ENCODE measurements at places on chromosomes 2 and 18. TPM values are rescaled to one million over a fixed set of nuclear protein-coding genes. Genes with fewer than 3 reads are reported as not detected.
A peak's percentile ranks its signal among the peaks of the same experiment; 100 is the strongest.

The SUPT7L gene
- total RNA-seq, result 15.3 TPM

The RAB27B gene
- 4.0 TPM for total RNA-seq

The FAM110C gene
- total RNA-seq, result 31.4 TPM

- DNase-seq, result no peak
Observed at GRCh38 chr2:157440404-157441071, 3.4 kb downstream of the CYTIP start.

- peak; percentile 95 for DNase-seq
Observed at GRCh38 chr18:3305354-3305762, 43.4 kb downstream of the MYL12B start.

GRCh38 chr2:218168635-218169462 is 2.1 kb upstream of the CXCR1 start:
- DNase-seq, result peak; percentile 26

The HPCAL1 gene
- 64.9 TPM for total RNA-seq

DNA sequence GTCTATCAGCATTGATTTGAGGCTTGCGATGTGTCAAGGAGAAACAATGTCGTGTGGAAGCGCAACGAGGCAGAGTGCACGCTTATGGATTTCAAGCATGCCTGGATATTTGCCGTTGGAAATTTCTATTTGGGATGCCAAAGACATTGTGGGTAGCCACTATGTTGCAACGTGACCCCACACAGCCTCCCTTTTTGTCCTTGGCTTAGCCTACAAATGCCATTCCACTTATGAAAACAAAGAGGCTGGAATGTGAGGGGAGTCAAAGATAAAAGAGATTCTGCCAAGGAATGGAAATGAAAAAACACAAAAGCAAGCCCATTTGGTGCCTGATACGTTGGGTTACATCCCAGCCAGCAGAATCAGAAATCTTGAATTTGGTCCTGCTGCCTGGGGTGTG is 721.2 kb downstream of the GALR1 start:
- DNase-seq, result no peak

DNA sequence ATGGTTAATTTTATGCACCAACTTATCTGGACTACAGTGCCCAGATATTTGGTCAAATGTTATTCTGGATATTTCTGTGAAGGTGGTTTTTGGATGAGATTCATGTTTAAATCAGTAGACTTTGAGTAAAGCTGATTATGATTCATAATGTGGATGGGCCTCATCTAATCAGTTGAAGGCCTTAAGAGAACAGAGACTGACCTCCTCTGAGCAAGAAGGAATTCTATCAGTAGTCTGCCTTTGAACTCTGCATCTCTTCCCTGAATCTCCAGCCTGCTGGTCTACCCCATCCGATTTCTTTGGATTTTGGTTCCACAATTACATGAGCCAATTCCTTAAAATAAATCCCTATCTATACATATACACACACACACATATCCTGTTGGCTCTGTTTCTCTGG is 82.8 kb upstream of the MAP4K3 start:
- DNase-seq, result no peak

DNA sequence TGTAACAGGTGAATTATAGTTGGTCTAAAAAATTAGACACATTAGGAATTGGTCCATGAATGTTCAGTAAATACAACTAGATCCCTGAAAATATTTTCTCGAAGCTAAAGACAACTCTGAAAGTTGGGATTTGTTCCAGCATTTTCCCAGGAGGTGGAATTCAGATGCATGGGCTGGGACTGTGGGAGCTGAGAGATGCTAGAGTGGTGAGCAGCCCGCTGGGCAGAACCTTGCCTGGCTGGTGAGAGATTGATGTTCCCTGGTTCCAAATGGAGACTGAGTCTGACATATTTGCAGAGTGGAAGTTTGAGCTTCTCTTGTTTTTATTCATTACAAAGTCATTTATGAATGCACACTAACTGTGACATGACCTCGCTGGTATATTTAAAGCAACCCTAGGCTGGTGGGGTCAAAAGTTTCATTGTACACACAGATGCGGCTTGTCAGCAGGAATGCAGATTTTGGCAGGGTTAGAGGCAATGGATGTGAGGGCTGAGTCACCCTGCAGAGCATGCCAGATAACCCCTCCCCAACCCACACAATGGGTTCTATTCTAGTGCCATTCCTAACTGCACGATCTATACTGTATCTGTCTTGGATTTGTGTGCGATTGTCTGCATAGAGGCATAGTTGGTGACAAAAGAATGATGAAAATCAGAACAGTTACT is 23.5 kb upstream of the TMEM178A start:
- DNase-seq, result peak; percentile 72

The RGPD6 gene
- total RNA-seq, result 43.6 TPM

GRCh38 chr2:236590846-236591245 is 21.2 kb downstream of the ACKR3 start:
- DNase-seq, result no peak

- DNase-seq, result no peak
Observed at GRCh38 chr18:67652288-67652687, 135.8 kb upstream of the DSEL start.

GRCh38 chr18:76479351-76480238 is 15.4 kb downstream of the ZNF516 start:
- DNase-seq, result no peak

The ABCG5 gene
- total RNA-seq, result not detected

DNA sequence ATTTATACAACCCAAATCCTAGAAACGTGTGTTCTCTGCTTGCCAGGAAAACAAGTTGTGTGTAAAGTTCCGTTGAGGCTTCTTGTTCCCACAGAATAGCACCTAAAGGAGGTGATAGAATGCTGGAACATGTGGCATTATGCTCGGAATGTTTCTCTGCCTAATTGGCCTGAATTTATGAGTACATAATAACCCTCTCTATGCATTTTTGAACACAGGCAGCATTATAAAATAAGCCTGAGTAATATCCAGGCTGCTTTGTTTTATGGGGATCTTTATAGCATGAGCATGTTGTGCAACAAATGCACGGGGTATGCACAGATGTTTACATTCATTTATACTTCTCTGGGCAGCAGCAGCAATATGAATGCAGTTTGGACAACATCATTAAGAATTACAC is 385.7 kb downstream of the MBD2 start:
- DNase-seq, result no peak

- peak; percentile 50 for DNase-seq
Observed at GRCh38 chr2:222613715-222614331, 42.1 kb downstream of the FARSB start.

DNA sequence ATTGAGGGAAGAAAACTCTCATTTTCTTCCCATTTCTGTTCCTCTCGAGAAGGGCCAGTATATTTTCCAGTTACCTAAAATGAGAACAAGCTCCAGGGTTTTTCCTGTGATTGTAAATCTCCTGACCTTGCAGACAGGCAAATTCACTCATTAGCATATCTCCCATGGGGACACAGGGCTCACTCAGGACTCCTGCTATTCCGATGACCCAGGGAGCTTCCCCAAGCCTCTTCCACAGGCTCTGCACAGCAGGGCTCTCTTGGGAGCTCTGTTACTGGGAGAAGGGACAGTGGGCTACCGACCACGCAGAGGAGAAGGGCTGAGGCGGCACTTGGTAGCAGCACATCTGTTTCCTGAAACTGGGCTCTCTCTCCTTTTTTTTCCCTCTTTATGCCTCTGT is 135.2 kb upstream of the CAPN13 start:
- no peak for DNase-seq

- DNase-seq, result no peak
Observed at GRCh38 chr2:106143495-106144215, 50.4 kb downstream of the UXS1 start.

DNA sequence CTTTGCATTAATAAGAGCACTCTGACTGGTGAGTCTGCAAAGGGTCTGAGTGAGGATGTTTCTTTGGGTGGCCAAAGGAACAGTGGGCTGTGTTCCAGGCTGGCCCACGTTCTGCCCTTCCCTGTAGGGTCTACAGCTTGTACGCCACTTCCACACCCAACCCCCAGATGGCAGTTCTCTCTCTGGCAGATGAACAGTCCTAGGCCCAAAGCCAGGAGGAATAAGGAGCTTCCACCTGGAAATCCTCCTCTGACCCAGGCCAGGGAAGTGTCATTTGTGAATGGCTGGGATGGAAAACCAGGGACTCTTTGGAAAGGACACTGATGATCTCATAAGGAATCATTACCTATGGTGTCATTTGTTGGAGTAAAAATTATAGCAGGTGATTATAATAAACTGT is 6.6 kb downstream of the OTOF start:
- DNase-seq, result no peak

The FOXD4L1 gene
- total RNA-seq, result 0.20 TPM

The UGT1A6 gene
- 206 TPM for total RNA-seq

The PLGLB2 gene
- total RNA-seq, result 1.3 TPM

DNA sequence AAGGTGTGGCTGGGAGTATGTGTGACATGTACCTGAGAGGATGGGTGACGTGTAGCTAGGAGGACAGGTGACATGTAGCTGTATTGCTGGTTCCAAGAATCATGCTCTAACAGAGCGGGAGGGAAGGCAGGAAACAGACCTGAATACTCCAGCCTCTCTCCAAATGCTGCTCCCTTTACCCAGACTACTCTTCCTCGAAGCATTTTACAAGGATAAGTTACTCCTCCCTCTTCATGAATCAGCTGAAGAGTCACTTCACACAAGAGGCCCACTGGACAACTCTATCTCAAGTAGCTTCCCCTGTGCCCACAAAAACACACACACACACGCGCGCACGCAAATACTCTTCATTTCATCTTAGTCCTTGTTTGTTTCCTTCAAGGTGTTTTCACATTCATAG is 52.6 kb upstream of the KIDINS220 start:
- DNase-seq, result no peak

DNA sequence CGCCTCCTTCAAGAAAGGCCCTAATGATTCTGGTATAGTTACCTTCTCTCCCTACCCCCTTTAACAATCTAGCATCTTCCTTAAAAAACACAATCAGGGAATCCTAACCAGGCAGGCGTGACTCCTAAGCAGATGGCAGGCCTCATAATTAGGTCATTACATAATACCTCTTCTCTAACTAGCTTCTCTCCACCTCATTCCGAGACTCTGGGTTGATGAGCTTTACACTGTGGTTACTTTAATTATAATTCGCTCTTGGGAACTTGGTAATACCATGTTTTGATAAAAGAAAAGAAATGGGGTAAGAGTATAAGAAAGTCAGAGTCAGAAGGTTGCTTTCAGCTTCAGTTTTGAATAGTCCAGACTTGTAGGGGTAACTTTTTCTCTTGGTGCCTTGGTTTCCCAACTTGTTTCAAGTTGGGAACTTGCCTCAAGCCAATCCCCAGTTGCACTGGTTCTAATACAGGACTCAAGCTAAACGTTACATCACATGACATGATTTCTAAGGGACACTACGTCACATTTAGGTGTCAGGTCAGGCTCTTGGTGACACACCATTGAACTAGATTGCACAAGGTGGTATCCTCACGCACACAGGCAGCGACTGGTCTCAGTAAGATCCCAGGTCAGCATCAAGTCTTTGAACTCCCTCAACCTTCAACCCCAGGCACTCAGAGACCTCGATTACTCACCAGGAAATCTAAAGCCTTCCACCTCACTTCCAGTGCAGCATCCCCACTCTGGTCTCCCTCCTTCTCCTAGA is 59.2 kb downstream of the AAK1 start:
- DNase-seq, result no peak

- peak; percentile 83 for DNase-seq
Observed at GRCh38 chr2:20565623-20566236, 85.2 kb downstream of the HS1BP3 start.

DNA sequence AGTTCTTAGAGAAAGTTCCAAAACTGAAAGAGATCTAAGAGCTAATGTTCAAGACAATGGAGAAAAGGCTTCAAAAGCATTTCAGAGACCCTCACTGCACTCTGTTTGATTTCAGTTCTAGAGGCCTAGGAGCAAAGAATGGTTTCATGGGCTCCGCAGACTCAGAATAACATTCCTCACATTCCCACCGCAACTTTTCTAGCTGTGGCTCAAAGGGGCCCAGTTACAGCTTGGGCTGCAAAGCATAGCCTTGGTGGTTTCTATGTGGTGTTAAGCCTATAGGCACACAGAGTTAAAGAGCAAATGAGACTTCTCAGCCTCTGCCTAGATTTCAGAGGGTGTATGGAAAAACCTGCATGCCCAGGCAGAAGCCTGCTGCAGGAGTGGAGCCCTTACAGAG is 73.0 kb downstream of the FSIP2 start:
- no peak for DNase-seq

DNA sequence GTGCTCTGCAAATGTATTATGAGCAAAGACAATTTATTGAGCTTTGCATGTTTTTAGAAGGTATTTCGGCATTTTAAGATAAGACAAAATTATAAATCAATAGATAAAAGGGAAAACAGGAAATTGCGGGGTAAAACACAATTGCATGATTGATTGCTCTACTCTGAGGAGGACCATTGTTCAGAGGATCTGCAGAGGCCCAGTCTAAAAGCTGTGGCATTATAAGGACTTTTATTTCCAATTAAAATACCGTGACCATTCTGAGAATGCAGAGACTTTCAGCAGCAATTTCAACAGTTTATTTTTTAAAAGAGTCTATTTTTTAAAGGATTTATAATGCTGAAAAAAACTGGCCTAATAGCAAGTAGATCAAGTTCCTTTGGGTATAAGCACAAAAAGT is 62.0 kb downstream of the TPGS2 start:
- no peak for DNase-seq

DNA sequence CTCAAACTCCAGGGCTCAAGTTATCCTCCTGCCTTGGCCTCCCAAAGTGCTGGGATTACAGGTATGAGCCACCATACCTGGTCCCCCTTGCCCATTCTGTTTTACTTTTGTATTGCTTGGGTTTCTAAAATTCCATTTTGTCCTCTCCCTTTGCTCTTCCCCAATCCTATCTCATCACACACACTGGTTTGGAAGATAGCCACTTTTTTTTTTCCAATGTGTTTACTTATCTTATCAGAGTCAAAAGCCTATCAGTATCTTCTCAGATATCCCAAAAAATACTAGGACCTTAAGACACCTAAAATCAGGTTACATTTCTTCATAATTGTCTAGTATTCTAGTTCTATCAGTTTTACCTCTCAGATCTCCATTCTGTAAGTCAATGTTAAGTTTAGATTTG is 56.1 kb downstream of the MSH2 start:
- DNase-seq, result no peak

- DNase-seq, result peak; percentile 83
Observed at GRCh38 chr2:217510771-217511291, 492.0 kb downstream of the TNS1 start.

- DNase-seq, result peak; percentile 64
Observed at GRCh38 chr18:23612434-23613090, 26.3 kb upstream of the NPC1 start.

GRCh38 chr2:42902939-42903709 is 110.7 kb upstream of the HAAO start:
- no peak for DNase-seq

- DNase-seq, result no peak
Observed at GRCh38 chr2:200681697-200682096, 95.9 kb downstream of the AOX1 start.

Measured in renal cortical epithelial cell (primary cell).